ENCODE measurements at places on chromosomes 7 and 10. TPM values are rescaled to one million over a fixed set of nuclear protein-coding genes. Genes with fewer than 3 reads are reported as not detected.

LRIT1 gene
- not detected for total RNA-seq

ZC3HAV1L gene
- total RNA-seq, result 0.26 TPM

PRSS37 gene
- not detected for total RNA-seq

VIPR2 gene
- total RNA-seq, result 0.26 TPM

GRCh38 chr10:97029271-97029670, 156.5 kb downstream of the SLIT1 start:
- no peaks in the 10 kb centered on the region for H3K36me3 ChIP-seq
- peaks cover 1% of the 10 kb centered on the region for H3K27me3 ChIP-seq
- H3K4me3 ChIP-seq, result no peak overlapping the region
- no peak for DNase-seq
- H3K27ac ChIP-seq, result no peak overlapping the region

DNA sequence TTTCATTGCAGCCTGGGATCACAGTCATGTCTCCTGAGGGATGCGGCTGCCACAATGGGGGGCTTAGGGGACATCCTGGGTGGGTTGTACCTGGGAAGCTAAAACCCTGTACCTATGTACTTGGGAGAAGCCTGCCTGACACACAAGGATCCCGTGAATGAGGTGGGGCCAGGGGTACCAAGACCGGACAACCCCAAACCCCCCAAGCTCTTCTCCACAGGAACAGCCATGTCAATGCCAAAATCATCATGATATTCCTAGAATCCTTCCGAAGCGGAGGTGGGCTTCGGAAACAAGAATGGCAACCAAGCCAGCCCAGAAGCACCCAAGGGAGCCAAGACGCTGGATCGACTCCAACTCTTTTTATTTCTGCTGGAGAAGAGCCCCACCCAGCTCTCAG, 260.3 kb upstream of the TCERG1L start:
- no peak overlapping the region for H3K27ac ChIP-seq
- no peak for DNase-seq
- H3K27me3 ChIP-seq, result no peaks in the 10 kb centered on the region
- no peak overlapping the region for H3K4me3 ChIP-seq
- no peaks in the 10 kb centered on the region for H3K36me3 ChIP-seq

GRCh38 chr7:97064020-97064419, 39.4 kb upstream of the DLX5 start:
- DNase-seq, result no peak
- H3K36me3 ChIP-seq, result no peaks in the 10 kb centered on the region
- H3K27ac ChIP-seq, result no peak overlapping the region
- H3K27me3 ChIP-seq, result peaks cover 13% of the 10 kb centered on the region
- no peak overlapping the region for H3K4me3 ChIP-seq
- no peaks in the 10 kb centered on the region for H3K4me1 ChIP-seq

- H3K27me3 ChIP-seq, result no peaks in the 10 kb centered on the region
- H3K36me3 ChIP-seq, result no peaks in the 10 kb centered on the region
- H3K4me1 ChIP-seq, result no peaks in the 10 kb centered on the region
- H3K27ac ChIP-seq, result no peak overlapping the region
- DNase-seq, result no peak
- H3K4me3 ChIP-seq, result no peak overlapping the region
These were observed 88.1 kb downstream of the HIP1 start for GRCh38 chr7:75650681-75651080.

DNA sequence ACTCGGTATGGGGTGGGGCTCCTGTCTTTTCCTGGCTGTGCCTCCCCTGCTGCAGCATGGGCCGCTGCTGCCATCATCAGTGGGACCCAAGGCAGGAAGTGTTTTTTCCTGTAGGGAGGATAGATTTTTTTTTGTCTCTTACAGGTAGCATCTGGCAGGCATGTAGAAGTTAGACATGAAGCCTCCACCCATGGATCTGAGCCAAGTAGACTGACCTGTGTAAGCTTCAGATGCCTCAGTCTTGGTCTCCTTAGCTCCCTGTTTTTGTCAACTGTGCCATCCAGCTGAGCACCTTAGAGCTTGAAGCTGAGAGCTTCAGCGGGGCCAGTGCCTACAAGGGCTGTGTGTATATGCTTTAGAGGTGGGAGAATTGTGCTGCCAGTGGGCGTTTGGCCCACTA, 93.5 kb downstream of the AUTS2 start:
- H3K4me3 ChIP-seq, result no peak overlapping the region
- H3K4me1 ChIP-seq, result peaks cover 18% of the 10 kb centered on the region
- no peaks in the 10 kb centered on the region for H3K27me3 ChIP-seq
- DNase-seq, result no peak
- H3K27ac ChIP-seq, result no peak overlapping the region
- no peaks in the 10 kb centered on the region for H3K36me3 ChIP-seq

DNA sequence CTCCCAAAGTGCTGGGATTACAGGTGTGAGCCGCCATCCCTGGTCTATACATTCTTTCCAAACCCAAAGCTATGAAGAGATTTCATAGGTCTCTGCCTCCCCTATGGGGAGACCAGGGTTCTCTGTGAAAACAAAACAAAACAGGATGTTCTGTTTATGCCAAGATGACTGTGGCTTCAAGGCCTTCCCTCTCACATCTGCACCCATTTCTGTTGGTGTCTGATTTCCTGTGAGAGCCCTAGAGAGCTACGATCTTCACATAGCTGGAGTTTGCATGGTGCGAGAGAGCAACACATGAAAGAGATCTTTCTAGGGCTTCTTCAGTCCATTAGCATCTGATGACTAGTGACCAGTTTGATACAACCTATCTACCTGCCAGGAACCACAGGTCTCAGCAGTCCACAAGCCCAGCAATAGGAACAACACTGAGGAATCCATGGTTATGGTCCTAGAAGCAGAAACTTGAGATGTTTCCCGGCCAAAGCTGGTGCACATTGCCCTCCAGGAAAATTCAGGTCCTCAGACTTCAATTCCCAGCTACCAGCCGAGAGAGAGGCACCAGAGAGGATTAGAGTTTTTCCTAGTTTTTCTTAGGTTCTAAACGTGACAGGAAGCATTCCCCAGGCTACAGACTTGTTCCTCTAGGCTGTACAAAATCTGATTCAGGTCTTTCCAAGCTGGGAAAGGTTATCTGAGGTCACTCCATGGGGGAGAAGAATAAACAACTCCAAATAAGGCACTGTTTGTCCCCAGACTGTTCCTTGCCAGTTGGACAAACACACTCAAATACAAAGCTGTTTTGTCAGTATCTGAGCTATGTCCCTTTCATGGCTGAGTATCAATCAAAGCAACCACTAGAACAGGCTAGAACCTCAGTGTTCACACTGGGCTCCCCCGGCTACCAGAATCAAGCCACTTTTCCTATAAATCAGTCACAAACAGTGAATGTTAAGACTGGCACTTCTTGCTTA, 259.7 kb downstream of the CALN1 start:
- H3K36me3 ChIP-seq, result no peaks in the 10 kb centered on the region
- no peak overlapping the region for H3K27ac ChIP-seq
- no peaks in the 10 kb centered on the region for H3K27me3 ChIP-seq

GRCh38 chr10:93837822-93838221, 56.0 kb upstream of the SLC35G1 start:
- H3K36me3 ChIP-seq, result peaks cover 5% of the 10 kb centered on the region
- no peaks in the 10 kb centered on the region for H3K4me1 ChIP-seq
- no peak for DNase-seq
- no peaks in the 10 kb centered on the region for H3K27me3 ChIP-seq
- H3K27ac ChIP-seq, result no peak overlapping the region

DNA sequence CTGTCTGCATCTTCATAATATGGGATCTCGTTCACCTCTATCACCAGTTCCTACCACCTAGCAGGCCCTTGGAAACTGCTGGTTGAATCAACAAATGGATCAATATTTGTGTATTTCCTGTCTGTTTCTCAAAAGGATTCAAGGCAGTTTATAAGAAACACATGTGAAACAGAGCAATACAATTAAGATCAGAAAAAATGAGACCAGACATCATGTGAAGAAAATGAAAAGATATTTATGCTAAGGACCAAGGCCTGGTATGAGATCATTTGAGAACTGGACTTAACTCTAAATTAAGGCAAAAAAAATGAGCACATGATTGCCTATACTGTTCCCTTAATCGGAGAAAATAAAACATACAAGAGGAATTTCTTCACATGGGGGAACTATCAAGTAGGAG, 589.0 kb downstream of the SUGCT start:
- H3K4me3 ChIP-seq, result no peak overlapping the region
- no peaks in the 10 kb centered on the region for H3K4me1 ChIP-seq
- DNase-seq, result no peak
- H3K27me3 ChIP-seq, result peaks cover 2% of the 10 kb centered on the region

DNA sequence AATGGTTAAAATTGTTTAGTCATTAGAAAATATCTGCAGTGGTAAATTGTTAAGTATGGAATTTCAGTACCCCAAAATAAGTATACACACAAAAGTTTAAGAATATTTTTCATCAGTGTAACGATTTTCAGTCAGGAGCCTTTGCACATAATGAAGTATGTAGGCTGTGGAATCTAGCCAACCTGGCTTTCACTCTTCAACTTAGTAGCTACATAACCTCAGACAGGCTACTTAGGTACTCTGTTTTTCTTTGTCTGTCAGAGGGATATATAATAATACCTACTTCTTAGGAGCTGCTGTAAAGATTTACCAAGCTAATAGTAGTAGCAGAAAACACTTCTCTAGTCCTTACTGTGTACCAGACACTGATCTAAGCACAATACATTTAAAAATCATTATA, 137.5 kb downstream of the ZEB1 start:
- H3K4me1 ChIP-seq, result peaks cover 13% of the 10 kb centered on the region
- H3K27ac ChIP-seq, result no peak overlapping the region
- no peak for DNase-seq
- H3K36me3 ChIP-seq, result peaks cover 38% of the 10 kb centered on the region

DNA sequence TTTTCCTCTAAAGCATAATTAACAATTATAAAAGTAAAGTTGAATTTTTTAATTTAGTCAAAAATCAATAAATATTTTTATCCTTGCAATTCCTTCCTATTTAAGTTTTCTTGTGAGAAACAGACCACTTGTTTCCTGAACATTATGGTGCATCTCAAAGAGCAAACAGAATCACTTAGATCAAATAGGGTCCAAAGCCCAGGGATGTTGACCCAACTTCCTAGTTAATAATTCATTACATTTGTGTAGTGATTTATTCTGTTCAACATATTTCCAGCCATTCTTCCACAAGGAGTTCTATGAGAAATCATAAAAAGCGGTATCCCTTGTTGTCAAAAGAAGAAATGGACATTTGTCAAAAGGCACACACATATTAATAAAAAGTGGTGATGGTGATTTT, 315.6 kb downstream of the LRRTM3 start:
- no peak overlapping the region for H3K27ac ChIP-seq
- DNase-seq, result no peak
- H3K4me3 ChIP-seq, result no peak overlapping the region
- H3K4me1 ChIP-seq, result no peaks in the 10 kb centered on the region
- H3K36me3 ChIP-seq, result no peaks in the 10 kb centered on the region

GRCh38 chr10:1662438-1663025, 74.8 kb downstream of the ADARB2 start:
- H3K27me3 ChIP-seq, result peaks cover 33% of the 10 kb centered on the region
- H3K36me3 ChIP-seq, result no peaks in the 10 kb centered on the region
- no peaks in the 10 kb centered on the region for H3K4me1 ChIP-seq
- no peak for DNase-seq

GRCh38 chr7:14596421-14596820, 306.1 kb downstream of the DGKB start:
- no peak overlapping the region for H3K27ac ChIP-seq
- DNase-seq, result no peak
- no peaks in the 10 kb centered on the region for H3K27me3 ChIP-seq
- no peaks in the 10 kb centered on the region for H3K36me3 ChIP-seq

GRCh38 chr7:91916051-91916440, 24.6 kb upstream of the AKAP9 start:
- no peaks in the 10 kb centered on the region for H3K36me3 ChIP-seq
- no peak overlapping the region for H3K4me3 ChIP-seq
- peaks cover 15% of the 10 kb centered on the region for H3K27me3 ChIP-seq
- no peaks in the 10 kb centered on the region for H3K4me1 ChIP-seq

GRCh38 chr10:58459069-58459468, 53.6 kb upstream of the BICC1 start:
- no peak overlapping the region for H3K27ac ChIP-seq
- H3K4me1 ChIP-seq, result no peaks in the 10 kb centered on the region
- H3K4me3 ChIP-seq, result no peak overlapping the region

DNA sequence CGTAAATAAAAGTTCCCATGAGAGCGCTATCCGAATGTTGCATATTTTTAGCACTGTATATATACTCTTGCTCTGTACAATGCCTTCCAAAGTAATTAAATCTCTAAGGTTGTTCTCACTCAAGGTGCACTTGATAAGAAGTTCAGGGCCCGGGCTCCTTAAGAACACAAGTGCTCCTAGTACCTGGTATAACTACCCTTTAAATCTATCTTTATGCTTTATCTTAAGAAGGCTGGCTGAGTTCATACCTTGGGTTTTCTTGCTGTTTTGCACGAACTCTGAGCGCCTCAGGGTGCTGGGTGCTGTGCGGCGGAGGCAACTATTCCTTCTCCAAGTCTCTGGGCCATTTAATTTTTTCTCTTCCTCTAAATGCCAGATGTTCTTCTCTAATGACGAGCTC, 80.4 kb downstream of the DNMBP start:
- H3K36me3 ChIP-seq, result peaks cover 6% of the 10 kb centered on the region
- H3K4me1 ChIP-seq, result peaks cover 14% of the 10 kb centered on the region
- no peak for DNase-seq
- no peak overlapping the region for H3K4me3 ChIP-seq
- H3K27me3 ChIP-seq, result no peaks in the 10 kb centered on the region
- H3K27ac ChIP-seq, result no peak overlapping the region

DNA sequence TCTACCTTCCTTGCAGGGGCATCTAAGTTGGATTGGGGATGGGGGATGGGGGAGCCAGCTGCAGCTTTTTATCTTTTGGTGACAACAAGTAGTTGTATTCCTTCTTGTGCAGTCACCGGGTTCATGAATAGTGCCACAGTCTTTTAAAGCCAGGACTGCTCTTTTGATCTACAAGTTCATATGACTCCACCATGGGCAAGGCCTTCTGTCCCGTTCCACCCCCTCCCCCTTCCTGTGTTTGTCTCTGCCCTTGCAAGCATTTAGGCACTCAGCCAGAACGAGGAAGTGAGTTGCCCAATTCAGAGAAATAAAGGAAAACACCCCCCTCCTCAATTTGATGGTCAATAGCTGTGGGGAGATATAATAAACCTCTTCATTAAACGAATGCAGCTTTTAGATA, 44.8 kb upstream of the EGR2 start:
- no peak for DNase-seq
- peaks cover 8% of the 10 kb centered on the region for H3K4me1 ChIP-seq
- H3K36me3 ChIP-seq, result no peaks in the 10 kb centered on the region
- H3K27me3 ChIP-seq, result peaks cover under 1% of the 10 kb centered on the region

DNA sequence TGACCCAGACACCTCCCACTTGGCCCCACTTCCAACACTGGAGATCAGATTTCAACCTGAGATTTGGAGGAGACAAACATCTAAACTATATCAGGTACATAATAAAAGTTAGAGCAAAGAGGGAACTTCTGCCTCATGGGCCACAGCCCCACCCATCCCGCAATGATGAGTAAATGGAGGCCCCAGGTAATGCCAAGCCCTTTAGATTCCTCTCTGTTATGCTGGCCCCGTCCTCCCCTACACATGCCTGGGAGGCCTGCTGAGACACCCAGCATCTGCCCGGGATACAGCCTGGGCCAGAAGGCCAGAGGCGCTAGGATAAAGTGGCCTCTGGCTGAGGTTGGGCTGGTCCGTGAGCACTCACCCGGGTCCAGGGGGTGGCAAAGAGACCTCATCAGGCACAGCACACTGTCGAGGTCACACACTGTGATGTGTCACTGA, 185.5 kb upstream of the SH2B2 start:
- H3K27ac ChIP-seq, result no peak overlapping the region
- H3K4me1 ChIP-seq, result no peaks in the 10 kb centered on the region
- no peaks in the 10 kb centered on the region for H3K27me3 ChIP-seq
- H3K4me3 ChIP-seq, result no peak overlapping the region
- H3K36me3 ChIP-seq, result peaks cover 5% of the 10 kb centered on the region
- no peak for DNase-seq

GRCh38 chr10:5299950-5300349, 64.8 kb upstream of the UCN3 start:
- no peak overlapping the region for H3K27ac ChIP-seq
- no peaks in the 10 kb centered on the region for H3K27me3 ChIP-seq
- no peak for DNase-seq
- H3K4me1 ChIP-seq, result peaks cover 33% of the 10 kb centered on the region
- H3K4me3 ChIP-seq, result no peak overlapping the region
